CD4-positive, alpha-beta T cell (primary cell): ENCODE measurements at places on chromosomes 4 and X.

DNA sequence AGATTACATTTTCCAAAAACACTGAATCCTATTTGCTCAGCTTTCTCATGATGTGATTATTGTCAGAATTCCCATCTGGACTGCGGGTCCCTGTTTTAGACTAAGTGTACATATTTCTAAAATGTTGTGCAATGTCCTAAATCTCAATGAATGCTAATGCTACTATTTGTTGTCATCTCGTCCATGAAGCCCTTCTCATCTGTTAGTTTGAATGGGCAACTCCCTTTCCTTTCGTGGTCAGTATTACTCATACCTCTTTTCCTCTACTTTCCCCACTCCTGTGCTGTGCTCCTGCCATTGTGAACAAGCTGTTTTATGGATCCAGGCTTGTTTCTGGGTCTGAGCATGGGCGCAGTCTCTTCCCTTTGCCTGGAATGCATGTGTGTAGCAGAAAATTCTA is 91.0 kb downstream of the MID1 start:
- no peak overlapping the region for H3K4me3 ChIP-seq
- no peaks in the 10 kb centered on the region for H3K27me3 ChIP-seq

DNA sequence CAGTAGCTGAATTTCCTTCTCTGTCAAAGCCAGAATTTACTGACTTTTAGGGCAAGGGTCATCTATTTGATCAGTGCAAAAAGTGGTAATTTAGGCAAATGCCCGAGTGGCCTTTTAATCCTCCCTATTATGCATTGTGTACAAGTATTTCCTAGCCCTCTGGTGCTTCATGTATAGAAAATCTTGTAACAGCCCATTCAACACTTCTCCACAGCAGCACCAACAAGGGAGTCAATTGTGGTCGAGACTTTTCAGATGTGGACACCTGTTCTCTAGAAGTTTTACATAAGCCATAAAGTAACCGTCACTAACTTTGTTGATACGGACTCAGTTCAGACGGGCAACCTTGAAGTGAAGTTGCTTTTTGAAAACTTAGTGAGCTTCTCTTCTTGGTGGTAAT is 50.9 kb upstream of the FHDC1 start:
- DNase-seq, result no peak
- no peaks in the 10 kb centered on the region for H3K27me3 ChIP-seq
- no peak overlapping the region for H3K27ac ChIP-seq
- H3K4me1 ChIP-seq, result no peaks in the 10 kb centered on the region
- H3K36me3 ChIP-seq, result no peaks in the 10 kb centered on the region

DNA sequence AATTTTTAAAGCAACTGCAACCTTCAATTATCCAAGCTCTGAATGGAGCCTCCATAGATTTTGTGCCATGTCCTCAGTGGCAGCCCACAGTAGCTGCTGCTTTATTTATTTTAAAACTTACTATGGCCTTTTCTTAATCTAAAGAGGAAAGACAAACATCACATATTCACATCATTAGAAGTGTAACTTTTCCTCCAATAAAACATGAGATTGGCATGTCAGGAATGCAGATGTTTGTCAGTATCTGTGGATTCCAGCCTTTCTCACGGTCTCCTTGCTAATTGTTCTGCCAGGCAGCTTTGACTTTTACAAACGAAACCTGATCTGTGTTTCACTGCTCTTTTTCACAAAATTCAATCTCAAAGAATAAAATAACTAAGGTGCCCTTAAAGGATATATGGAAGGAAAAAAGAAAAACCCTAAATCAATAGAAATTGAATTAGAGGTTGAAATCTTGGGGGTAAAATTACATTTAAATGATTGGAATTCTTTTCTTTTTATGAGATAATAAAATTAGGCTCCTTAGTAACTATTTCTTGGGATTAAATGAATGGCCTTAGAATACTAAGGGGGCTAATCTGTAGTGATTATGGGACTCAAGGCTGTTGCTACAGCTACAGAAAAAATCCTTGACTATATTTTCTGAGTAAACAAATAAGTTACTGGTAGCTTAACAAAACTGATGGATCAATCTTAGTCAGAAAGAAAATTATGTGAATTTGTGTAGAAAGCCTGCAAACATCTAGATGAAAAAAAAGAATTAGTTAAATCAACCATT is 151.3 kb downstream of the RTL9 start:
- H3K27ac ChIP-seq, result no peak overlapping the region
- H3K4me1 ChIP-seq, result no peaks in the 10 kb centered on the region
- DNase-seq, result no peak
- H3K27me3 ChIP-seq, result no peaks in the 10 kb centered on the region

- no peak overlapping the region for H3K4me3 ChIP-seq
- no peak overlapping the region for H3K27ac ChIP-seq
- H3K36me3 ChIP-seq, result no peaks in the 10 kb centered on the region
- no peak for DNase-seq
- H3K27me3 ChIP-seq, result no peaks in the 10 kb centered on the region
- H3K4me1 ChIP-seq, result peaks cover 34% of the 10 kb centered on the region
Measured at GRCh38 chrX:40474205-40474626, 106.6 kb upstream of the ATP6AP2 start.

GRCh38 chr4:185775792-185776555 is 36.0 kb downstream of the SORBS2 start:
- no peak overlapping the region for H3K27ac ChIP-seq
- H3K4me1 ChIP-seq, result no peaks in the 10 kb centered on the region
- peaks cover 4% of the 10 kb centered on the region for H3K27me3 ChIP-seq
- no peak for DNase-seq

- H3K27me3 ChIP-seq, result no peaks in the 10 kb centered on the region
- H3K4me1 ChIP-seq, result peaks cover 32% of the 10 kb centered on the region
- no peak for DNase-seq
Measured at GRCh38 chrX:46547857-46548256, 2.6 kb upstream of the ZNF674 start.

GRCh38 chr4:169059306-169060211 is 49.5 kb upstream of the CBR4 start:
- H3K36me3 ChIP-seq, result no peaks in the 10 kb centered on the region
- DNase-seq, result no peak
- no peak overlapping the region for H3K27ac ChIP-seq
- H3K4me1 ChIP-seq, result no peaks in the 10 kb centered on the region

DNA sequence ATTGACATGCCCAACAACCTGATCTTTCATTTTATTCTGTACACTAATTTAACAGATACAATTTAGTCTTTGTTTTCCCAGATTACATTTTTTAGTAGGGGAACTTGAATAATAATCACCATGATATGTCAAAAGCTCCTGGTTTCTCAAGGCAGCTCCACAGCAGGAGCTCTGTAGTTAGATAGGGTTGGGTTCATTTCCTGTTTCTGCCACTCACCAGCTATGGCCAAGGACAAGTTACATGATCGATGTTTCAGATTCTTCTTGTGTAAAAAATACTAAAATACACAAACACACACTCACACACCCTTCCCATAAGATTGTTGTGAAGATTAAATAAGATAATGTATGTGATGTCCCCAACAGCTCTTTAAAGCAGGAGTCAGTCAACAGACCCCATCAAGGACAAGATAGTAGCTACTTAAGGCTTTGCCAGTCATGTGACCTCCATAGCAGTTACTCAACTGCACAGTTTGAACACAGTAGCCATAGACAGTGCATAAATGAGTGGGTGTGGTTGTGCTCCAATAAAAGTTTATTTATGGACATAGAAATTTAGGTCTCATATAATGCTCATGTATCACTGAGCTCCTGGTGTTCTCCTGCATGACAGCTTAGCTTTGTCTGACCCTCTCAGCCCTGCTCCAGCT is 18.4 kb downstream of the GUCY1A1 start:
- no peaks in the 10 kb centered on the region for H3K36me3 ChIP-seq
- H3K27me3 ChIP-seq, result no peaks in the 10 kb centered on the region
- H3K4me3 ChIP-seq, result no peak overlapping the region
- no peak overlapping the region for H3K27ac ChIP-seq
- no peak for DNase-seq
- no peaks in the 10 kb centered on the region for H3K4me1 ChIP-seq

- no peak overlapping the region for H3K4me3 ChIP-seq
- H3K4me1 ChIP-seq, result no peaks in the 10 kb centered on the region
- no peaks in the 10 kb centered on the region for H3K27me3 ChIP-seq
- no peak for DNase-seq
- H3K27ac ChIP-seq, result no peak overlapping the region
Measured at GRCh38 chrX:150871341-150871811, 27.1 kb downstream of the CD99L2 start.
